ENCODE measurements at places on chromosomes 3 and 15. TPM values are rescaled to one million over a fixed set of nuclear protein-coding genes. Genes with fewer than 3 reads are reported as not detected.

The ROPN1 gene
- total RNA-seq: not detected

The TEX55 gene
- not detected for total RNA-seq

The SLCO2A1 gene
- total RNA-seq: 4.8 TPM

The TCF12 gene
- total RNA-seq: 200 TPM

The GUCA1C gene
- not detected for total RNA-seq

The ADCY5 gene
- not detected for total RNA-seq

The CHDH gene
- 6.2 TPM for total RNA-seq

The INSYN1 gene
- 0.21 TPM for total RNA-seq

The GPR156 gene
- total RNA-seq: 1.7 TPM

The EEF1AKMT4 gene
- 15.7 TPM for total RNA-seq

The GP5 gene
- total RNA-seq: not detected

The SPRED1 gene
- 15.9 TPM for total RNA-seq

The TNFSF10 gene
- 30.8 TPM for total RNA-seq

The PFN2 gene
- 243 TPM for total RNA-seq

The ZIC4 gene
- total RNA-seq: 0.17 TPM

The SLC27A2 gene
- 1.3 TPM for total RNA-seq

The PAK2 gene
- total RNA-seq: 36.1 TPM

The RYR3 gene
- 0.74 TPM for total RNA-seq

The CCNDBP1 gene
- 38.5 TPM for total RNA-seq

The SLC9C1 gene
- total RNA-seq: not detected

The UROC1 gene
- total RNA-seq: not detected

The P2RY14 gene
- not detected for total RNA-seq

The MAP2K5 gene
- 2.2 TPM for total RNA-seq

The ASB14 gene
- not detected for total RNA-seq

The SCAMP5 gene
- 1.8 TPM for total RNA-seq

The ELL3 gene
- 1.2 TPM for total RNA-seq

The FANCI gene
- total RNA-seq: 39.1 TPM

The MORC1 gene
- total RNA-seq: not detected

The GPR149 gene
- not detected for total RNA-seq

The CCDC54 gene
- total RNA-seq: not detected

The FGF7 gene
- not detected for total RNA-seq

The NTRK3 gene
- 0.39 TPM for total RNA-seq

The MEIS2 gene
- total RNA-seq: 35.3 TPM

Data from Daoy (cell line).